Thymus (tissue), 14 donors: ENCODE measurements at places on chromosomes 4 and X.

- no peaks in the 10 kb centered on the region for H3K36me3 ChIP-seq
- no peak overlapping the region for H3K4me3 ChIP-seq
- peak; percentile 52 for DNase-seq
- H3K4me1 ChIP-seq, result no peaks in the 10 kb centered on the region
- H3K27ac ChIP-seq, result no peak overlapping the region
These were observed 282.9 kb downstream of the USP46 start for GRCh38 chr4:52376132-52376704.

DNA sequence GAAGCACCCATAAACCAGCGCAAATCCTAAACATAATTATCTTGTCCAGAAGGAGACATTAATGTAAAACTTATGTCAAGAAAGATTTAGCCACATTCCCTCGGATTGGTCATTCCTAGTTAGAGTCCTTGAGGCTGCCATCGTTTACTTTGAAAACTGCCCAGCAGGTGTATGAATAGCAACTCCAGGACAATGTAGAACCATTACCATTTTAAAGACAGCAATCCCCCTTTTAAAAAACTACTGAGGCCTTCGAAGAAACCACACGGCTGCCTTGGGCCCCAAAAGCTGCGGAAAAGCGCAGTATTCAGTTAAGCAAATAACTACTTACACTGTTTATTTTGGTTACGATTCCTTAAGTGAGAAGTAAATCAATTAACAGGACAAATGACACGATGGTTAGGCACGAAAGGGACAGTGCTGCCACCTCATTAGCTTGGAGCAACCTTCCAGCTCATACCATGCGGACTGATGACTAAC is 822 bp upstream of the SGMS2 start:
- H3K27ac ChIP-seq, result no peak overlapping the region
- H3K4me1 ChIP-seq, result peaks cover 6% of the 10 kb centered on the region
- no peaks in the 10 kb centered on the region for H3K36me3 ChIP-seq
- DNase-seq, result no peak
- peaks cover 29% of the 10 kb centered on the region for H3K27me3 ChIP-seq

GRCh38 chr4:15294832-15295231 is 133.0 kb upstream of the C1QTNF7 start:
- no peak overlapping the region for H3K4me3 ChIP-seq
- H3K27ac ChIP-seq, result no peak overlapping the region
- no peaks in the 10 kb centered on the region for H3K4me1 ChIP-seq
- DNase-seq, result no peak

- no peak overlapping the region for H3K27ac ChIP-seq
- peaks cover 40% of the 10 kb centered on the region for H3K27me3 ChIP-seq
- DNase-seq, result no peak
- H3K36me3 ChIP-seq, result no peaks in the 10 kb centered on the region
These were observed 1.0 kb downstream of the GPR50 start for GRCh38 chrX:151177141-151178027.

- DNase-seq, result peak; percentile 47
- H3K36me3 ChIP-seq, result no peaks in the 10 kb centered on the region
- no peak within 1 kb of the TSS for H3K27ac ChIP-seq
- H3K27me3 ChIP-seq, result peaks cover 3% of the 10 kb centered on the region
These were observed at the start of gene NUDT11 for GRCh38 chrX:51496501-51497291. Gene NUDT11, minus strand, starts transcription at chrX:51496592. Its CDS starts 148 bp downstream, at chrX:51496444.

DNA sequence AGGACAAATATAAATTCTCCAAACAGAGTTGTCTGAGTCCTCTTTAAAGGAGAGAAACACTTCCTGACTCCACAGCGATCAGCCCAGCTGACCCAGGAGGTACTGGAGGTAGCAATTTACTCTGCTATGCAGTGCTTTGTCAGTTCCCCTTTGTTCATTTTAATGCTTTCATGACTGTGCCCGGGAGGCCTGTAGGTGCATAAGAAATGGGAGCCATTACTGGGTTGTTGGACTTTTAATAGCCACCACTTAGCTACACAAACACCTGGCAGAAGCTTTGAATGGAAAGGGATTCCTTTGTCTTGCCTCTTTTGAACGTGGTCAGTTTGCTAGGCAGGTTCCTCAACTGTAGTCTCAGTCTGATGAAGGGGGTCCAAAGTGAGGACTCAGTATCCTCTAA is 59.0 kb upstream of the AFF2 start:
- no peaks in the 10 kb centered on the region for H3K4me1 ChIP-seq
- no peak overlapping the region for H3K27ac ChIP-seq
- DNase-seq, result no peak
- no peaks in the 10 kb centered on the region for H3K27me3 ChIP-seq

DNA sequence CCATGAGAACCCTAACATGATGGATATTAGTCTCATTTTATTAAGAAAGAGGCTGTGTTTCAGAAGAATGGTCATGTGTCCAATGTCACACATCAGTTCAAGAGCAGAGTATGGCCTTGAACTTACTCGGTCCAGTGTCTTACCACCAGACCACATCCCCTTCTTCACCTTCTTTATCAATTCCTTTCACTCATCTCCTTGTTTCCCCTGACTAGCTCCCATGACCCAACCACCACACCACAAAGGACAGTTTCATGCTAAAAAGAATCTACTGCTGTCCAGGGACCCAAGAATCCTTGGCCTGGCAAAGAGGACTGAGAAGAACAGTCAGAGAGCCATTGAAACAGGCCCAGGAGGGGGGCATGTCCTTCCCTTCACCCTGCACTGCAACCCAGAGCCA is 33.6 kb upstream of the MSN start:
- H3K27me3 ChIP-seq, result no peaks in the 10 kb centered on the region
- H3K36me3 ChIP-seq, result no peaks in the 10 kb centered on the region
- DNase-seq, result no peak
- no peak overlapping the region for H3K4me3 ChIP-seq

- no peak for DNase-seq
- H3K27me3 ChIP-seq, result no peaks in the 10 kb centered on the region
- no peak overlapping the region for H3K4me3 ChIP-seq
These were observed 65.5 kb downstream of the ACOX3 start for GRCh38 chr4:8374851-8375649.

- no peak overlapping the region for H3K4me3 ChIP-seq
- no peaks in the 10 kb centered on the region for H3K36me3 ChIP-seq
- H3K27ac ChIP-seq, result no peak overlapping the region
- no peaks in the 10 kb centered on the region for H3K27me3 ChIP-seq
- H3K4me1 ChIP-seq, result no peaks in the 10 kb centered on the region
These were observed 10.4 kb upstream of the FAM13A start for GRCh38 chr4:89067417-89067816.

DNA sequence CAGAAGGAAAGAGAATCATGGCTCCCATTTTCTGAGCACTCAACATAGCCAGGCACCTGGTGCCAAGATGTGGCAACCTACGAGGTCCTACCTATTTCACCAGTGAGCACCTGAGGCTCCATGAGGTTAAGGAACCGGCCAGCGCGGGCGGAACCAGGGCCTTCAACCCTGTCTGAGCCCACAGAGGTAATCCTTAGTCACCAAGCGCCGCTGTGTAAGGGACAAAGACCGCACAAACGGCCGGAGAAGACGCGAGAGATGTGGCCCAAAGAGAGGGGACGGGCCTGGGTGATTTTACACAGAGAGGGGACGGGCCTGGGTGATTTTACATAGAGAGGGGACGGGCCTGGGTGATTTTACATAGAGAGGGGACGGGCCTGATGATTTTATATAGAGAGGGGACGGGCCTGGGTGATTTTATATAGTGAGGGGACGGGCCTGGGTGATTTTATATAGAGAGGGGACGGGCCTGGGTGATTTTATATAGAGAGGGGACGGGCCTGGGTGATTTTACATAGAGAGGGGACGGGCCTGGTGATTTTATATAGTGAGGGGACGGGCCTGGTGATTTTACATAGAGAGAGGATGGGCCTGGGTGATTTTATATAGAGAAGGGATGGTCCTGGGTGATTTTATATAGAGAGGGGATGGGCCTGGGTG is 114.2 kb downstream of the SMIM20 start:
- H3K4me1 ChIP-seq, result peaks cover 2% of the 10 kb centered on the region
- no peak for DNase-seq
- no peak overlapping the region for H3K4me3 ChIP-seq
- H3K27me3 ChIP-seq, result peaks cover 37% of the 10 kb centered on the region

GRCh38 chr4:41189076-41189475 is 25.3 kb downstream of the APBB2 start:
- DNase-seq, result no peak
- no peak overlapping the region for H3K4me3 ChIP-seq
- no peaks in the 10 kb centered on the region for H3K36me3 ChIP-seq

DNA sequence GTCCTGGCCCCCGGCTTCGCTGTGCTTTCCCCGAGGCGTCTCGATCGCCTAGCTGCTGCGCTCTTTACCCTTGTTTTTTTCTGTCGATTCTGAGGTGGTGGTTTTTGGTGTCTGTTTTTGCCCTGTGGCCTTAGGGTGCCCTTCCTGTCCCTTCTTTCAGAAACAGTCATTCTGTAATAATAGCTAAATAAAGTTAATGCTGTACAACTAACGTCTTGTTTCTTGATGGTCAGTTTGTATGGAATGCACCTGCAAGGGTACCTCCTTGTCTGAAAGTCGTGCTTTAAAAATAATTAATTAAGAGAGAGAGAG is 686 bp downstream of the FIP1L1 start:
- peak overlapping the region; percentile 91 for H3K27ac ChIP-seq
- H3K4me3 ChIP-seq, result peak overlapping the region; percentile 85
- H3K4me1 ChIP-seq, result peaks cover 2% of the 10 kb centered on the region
- H3K27me3 ChIP-seq, result no peaks in the 10 kb centered on the region

DNA sequence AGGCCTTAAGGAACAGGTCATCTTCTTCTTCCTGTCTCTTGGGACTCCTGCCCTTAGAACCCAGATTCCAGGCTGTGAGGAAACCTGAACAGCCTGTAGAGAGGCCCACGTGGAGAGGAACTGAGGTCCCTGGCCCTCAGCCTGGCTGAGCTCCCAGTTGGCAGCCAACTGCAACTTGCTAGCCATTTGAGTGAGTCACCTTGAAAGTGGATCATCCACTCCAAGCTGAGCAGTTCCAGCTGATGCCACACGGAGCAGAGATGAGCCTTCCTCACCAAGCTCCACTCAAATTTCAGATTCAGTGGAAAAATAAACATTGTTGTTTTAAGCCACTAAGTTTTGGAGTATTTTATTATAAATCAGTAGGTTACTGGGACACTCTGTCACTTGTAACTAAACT is 392.5 kb downstream of the BCOR start:
- H3K27ac ChIP-seq, result no peak overlapping the region
- H3K27me3 ChIP-seq, result no peaks in the 10 kb centered on the region
- H3K4me3 ChIP-seq, result no peak overlapping the region
- no peaks in the 10 kb centered on the region for H3K36me3 ChIP-seq

DNA sequence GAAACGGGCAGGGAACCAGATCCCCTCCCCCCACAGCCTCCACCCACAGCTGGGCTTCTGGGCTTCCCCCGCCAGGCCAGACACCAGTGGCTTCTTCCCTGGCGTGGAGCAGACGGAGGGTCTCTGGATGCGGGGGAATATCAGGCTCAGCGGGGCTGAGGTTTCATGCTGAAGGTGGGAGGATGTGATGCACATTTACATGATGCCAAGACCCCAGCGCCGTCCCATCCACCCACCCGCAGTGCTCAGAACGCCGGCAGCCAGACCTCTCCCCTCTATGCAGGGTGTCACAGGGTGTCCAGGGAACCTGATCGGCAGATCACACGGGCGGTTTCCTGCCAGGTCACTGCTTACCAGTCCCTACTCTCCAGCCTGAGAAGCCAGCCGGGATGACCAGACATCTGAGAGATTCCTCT is 12.8 kb upstream of the TNIP2 start:
- DNase-seq, result no peak
- no peaks in the 10 kb centered on the region for H3K27me3 ChIP-seq
- H3K4me3 ChIP-seq, result no peak overlapping the region
- H3K4me1 ChIP-seq, result peaks cover 1% of the 10 kb centered on the region

DNA sequence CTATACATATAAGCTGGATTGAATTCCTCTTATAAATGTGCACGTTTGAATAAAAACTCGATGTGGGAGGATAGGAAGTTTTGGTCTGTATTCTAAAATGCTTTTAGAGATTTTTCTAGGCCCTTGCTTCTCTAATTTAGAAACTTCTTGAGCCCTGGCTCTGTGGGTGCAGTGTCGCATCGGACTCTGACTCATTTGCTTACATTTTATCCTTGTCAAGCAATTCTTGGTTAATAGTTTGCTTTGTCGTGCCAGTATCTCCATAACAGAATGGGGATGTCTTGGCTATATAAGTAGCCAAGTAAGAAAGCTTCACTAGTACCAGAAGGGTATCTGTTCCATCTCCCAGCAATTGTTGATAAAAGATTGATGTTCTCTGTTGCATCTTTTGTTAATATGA is 10.7 kb downstream of the SGMS2 start:
- no peaks in the 10 kb centered on the region for H3K4me1 ChIP-seq
- H3K4me3 ChIP-seq, result no peak overlapping the region
- no peak for DNase-seq
- no peak overlapping the region for H3K27ac ChIP-seq
- no peaks in the 10 kb centered on the region for H3K36me3 ChIP-seq

- no peak overlapping the region for H3K4me3 ChIP-seq
- H3K27me3 ChIP-seq, result no peaks in the 10 kb centered on the region
- H3K27ac ChIP-seq, result no peak overlapping the region
- H3K4me1 ChIP-seq, result no peaks in the 10 kb centered on the region
- no peaks in the 10 kb centered on the region for H3K36me3 ChIP-seq
These were observed 14.8 kb downstream of the FAM53A start for GRCh38 chr4:1669270-1669669.
